ENCODE measurements at places on chromosomes 1 and 21. TPM values are rescaled to one million over a fixed set of nuclear protein-coding genes. Genes with fewer than 3 reads are reported as not detected.

KRTAP12-2 gene
- not detected for total RNA-seq

FAM167B gene
- total RNA-seq = 21.9 TPM

DNA sequence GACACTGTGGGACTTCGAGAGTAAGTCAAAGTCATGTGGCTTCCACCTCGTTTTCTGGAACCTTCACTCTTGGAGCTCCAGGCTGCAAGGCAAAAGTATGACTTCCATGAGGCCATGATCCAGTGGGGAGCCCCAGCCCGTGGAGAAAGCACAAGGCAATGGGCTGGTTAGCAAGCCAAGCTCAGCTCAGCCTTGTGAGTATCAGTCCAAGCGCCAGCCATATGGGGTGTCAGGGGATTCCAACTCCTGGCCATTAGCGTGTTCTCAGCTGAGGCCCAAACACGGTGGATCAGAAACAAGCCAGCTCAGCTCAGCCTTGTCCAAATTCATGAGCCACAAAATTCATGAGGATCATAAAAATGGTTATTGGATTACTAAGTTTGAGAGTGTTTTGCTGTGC is 261.0 kb downstream of the RHOU start:
- no peak for DNase-seq

- DNase-seq = peak; percentile 78
Measured at GRCh38 chr1:223143537-223144248, 645 bp upstream of the TLR5 start.

PRAMEF9 gene
- total RNA-seq = not detected

DNA sequence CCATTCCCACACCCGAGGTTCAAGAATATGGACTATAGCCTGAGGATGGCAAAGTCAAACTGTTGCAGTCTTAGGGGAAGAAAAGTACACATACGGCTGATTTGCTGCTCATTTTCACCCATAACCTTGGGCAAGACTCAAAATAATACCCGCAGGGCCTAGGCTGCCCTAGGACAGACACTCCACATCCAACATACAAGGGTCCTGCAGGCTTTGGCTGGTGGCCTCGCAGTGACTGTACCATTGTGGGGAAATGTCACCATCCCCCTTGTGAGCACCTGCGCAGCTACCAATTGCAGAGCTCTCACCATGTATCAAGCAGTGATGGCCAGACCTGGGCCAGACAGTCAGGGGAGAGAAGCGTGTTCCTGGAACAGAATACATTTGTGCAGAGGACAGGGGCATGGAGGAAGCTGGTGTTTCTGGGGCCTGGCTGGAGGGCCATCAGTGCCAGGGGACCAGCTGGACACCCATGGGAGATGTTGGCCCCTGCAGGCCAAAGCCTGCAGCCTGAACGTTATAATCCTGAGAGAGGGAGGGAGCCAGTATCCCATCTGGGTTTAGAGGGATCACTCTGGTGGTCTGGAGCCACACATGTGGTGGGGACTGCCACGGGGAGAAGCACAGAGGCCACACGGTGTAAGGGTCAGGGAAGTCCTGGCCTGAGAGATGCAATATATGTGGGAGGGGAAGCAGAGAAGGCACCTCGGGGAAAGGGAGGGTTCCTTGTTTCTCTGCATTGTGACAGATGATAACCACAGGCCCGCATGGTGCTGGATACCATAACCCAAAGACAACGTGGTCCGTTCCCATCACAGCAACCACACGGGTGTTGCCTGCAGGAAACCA is 101.2 kb downstream of the GLIS1 start:
- no peak for DNase-seq

GRCh38 chr1:85571828-85572227 is 8.7 kb upstream of the CCN1 start:
- no peak for DNase-seq

BSND gene
- total RNA-seq = not detected

LMX1A gene
- total RNA-seq = 0.21 TPM

ENAH gene
- 51.4 TPM for total RNA-seq

DNA sequence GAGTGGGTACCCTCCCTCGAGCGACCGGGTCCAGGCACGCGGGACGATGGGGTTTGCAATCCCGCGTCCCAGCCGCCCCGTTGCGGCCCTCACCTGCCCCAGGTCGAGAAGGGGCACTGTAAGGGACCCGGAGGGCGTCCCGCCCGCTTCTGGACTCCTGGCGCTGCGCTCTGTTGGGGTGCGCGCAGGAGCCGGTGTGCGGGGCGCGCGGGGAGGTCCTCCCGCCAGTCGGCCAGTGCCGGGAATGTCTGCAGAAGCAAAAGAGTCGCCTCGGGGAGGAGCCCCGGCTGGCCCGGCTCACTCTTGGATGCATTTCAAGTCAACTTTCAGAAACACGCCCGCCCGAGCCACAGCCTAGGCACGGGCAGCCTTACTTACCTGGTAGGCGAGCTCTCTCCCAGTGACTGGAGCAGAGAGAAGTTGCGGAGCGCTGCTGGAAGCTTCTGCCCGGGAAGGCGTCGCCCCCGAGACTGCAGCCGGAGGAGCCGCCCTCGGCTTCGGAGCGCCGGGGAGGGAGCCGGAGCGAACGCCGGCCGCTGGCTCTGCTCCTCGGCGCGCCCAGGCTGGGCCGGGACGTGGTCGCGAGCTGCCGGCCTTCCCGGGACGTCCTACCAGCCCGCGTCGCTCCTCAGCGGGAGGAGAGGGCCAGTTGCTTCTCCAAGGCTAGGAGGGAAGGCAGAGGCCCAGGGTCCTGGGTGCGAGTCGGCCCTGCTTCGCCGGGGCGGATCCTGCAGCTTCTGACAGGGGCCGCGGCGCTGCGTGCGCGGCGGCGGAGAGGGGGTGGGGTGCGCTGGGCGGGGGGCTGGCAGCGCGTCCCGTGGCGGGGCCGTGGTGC is at the start of gene LMX1A:
Gene LMX1A, minus strand, starts transcription at position 739 of the 835 bp plus-strand sequence. CDS start 1,156 bp downstream, outside the sequence.
- peak; percentile 45 for DNase-seq

GRCh38 chr1:9867408-9868243 is 42.4 kb downstream of the CTNNBIP1 start:
- peak; percentile 87 for DNase-seq

Data from lower lobe of right lung (tissue), 2 donors.